Neural crest cell (in vitro differentiated cells): ENCODE measurements at places on chromosomes 12 and 14.

DNA sequence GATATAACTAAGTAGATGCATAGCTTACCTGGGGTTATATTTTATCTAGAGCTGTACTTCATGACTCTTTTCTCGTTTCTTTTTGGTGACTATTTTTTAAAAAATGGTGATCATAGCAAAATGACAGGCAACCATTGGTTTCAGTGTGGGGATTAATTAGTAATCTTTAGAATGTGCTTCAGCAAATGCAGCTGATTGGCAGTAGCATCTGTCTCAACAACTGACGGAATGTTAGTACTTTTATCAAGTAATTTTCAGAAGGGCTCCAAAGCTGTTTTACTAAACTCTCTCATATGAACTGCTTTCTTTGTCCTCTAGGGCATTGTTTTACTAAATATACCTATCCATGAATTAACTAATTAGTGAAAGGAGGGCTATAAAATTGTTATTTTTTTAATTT lies 117.6 kb downstream of the TRMT5 start:
- no peak for DNase-seq

- DNase-seq, result no peak
These were observed 2.6 kb downstream of the EXOC5 start for GRCh38 chr14:57266065-57266464.

- no peak for DNase-seq
These were observed 278.0 kb downstream of the CEP128 start for GRCh38 chr14:80663541-80663940.

DNA sequence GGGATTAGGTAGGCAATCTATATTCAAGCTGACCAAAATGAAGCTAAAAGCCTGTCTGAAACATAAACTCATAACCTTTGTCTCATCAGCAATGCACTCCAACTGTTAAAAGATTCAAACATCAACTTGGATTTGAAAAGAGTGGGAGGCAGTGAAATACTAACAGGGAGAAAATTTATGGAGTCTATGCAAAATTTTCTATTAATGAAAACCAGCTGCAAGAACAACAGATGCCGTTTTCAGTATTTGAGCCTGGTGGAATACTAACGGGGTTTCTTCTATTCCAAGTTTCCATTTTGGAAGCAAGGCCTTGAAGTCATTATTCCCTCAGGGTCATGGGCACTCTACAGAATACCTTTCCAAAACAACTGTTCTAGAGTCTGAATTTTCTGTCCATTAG lies 88.3 kb downstream of the LRP6 start:
- DNase-seq, result no peak
